ENCODE measurements at places on chromosomes 5 and 9.

DNA sequence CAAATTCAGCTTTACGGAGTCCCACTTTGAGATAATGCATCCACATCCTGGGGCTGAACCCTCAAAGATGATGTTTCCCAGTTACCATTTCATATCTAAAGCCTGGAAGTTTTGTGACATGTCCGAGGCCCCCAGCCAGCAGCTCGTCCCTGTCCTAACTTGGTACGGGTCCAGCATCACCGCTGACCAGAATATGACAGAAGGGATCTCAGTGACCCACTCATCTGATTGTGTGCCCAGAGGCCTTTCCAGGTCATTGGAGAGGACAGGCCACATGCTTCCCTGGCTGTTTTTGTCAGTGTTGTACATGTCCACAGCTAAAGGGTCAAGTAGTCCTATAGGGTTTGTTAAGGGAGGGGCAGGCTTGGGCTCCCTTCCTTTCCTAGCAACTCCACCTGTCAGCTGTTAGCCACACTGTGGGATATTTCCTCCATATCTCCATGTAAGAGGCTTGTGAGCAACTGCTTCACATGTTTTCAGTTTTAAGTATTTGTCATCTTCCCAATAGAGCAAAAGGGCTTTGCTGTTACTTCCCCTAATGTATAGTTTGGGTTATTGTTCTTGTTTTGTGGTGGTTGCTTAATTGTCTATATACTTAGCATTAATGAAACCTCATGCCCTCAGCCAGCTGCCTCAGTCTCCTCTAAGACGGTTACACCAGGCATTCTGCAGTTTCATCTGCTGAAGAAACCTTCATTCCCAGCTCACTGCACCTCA lies 33.4 kb downstream of the SECISBP2 start:
- no peak for DNase-seq

GRCh38 chr9:128689820-128690683 lies 1.0 kb downstream of the SET start:
- DNase-seq = peak; percentile 9

DNA sequence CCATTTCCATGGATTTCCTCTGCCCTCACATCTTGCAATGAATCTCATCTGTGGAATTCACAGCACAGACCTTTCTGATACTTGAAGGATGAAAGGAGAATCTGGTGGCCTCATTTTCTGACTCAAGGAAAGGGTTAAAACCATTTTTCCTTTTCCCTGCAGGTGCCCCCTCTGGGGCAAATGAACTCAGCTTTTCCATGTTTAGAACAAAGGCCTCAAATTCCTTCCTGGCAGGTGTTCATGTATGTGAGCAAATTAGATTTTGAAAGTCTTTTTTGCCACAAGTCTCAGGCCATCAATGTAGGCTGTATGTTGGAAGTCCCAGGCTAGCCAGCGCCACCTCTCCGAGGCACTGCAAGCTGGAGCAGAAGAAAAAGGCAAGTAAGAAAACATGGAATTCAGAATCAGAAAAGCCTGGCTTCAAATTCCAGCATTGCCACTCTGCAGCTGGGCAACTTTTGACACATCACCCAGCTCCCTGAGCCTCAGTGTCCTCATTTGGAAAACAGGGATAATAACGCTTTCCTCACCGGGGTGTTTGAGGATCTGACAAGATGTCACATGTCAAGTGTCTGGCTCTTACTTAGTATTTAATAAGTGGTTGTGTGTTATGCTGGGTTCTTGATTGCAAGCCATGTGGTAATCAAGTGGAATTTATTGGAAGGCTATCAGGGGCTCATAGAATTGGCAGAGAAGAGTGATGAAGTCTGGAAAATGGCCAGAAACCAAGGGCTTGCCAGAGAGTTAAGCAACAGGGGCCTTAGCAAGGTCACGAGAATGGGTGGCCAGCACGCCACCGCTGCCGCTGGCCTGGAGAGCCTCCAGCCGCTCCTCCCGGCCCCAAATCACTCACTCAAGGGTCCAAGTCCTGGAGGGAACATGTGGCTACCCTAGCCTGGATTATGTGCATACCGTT lies 48.4 kb upstream of the SMIM23 start:
- DNase-seq = no peak

DNA sequence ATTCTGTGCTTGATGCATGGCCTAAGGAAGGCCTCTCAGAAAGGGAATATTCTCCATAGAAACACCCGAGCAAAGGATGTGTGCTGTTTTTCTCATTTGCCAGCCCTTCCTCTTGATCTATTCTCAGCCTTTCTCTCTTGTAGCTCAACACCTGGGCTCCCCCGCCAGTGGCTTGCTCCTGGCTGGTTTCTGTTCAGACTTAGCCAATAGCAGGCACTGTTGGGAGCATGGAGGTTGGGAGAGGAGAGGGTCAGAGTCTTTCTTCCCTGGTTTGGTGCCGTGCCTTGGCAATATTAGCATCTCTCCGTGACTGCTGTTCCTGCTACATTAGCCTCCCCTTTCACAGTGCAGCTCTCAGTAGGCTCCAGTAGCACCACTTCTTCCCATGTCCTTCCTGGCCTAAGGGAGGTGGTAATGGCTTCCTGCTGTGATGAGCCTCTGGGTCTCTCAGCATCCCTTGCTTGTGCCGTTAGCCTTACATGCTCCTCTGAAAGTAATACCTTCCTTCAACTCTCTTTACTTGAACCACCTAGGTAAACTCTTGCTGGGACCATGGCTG lies 269.7 kb upstream of the GAS1 start:
- DNase-seq = no peak

- DNase-seq = no peak
Observed at GRCh38 chr5:125044491-125045282, 298.2 kb upstream of the ZNF608 start.

DNA sequence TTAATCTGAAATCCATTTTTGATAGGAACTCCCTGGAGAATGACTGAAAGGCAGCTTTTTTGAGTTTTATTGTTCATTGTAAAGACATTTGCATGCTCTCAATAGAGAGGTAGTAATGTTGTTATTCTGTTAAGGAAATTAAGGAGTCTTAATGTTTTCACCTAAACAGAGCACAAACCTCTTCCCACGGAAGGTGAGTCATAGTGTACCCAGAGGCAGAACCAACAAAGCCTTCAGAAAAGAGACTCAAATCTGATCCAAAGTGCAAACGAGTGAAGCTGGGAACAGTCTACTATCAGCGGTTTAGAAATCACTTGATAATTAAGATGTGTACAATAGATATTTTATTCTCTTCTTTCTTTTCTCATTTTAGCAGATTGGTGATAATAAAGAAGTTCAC lies 470.5 kb downstream of the PLK2 start:
- no peak for DNase-seq

DNA sequence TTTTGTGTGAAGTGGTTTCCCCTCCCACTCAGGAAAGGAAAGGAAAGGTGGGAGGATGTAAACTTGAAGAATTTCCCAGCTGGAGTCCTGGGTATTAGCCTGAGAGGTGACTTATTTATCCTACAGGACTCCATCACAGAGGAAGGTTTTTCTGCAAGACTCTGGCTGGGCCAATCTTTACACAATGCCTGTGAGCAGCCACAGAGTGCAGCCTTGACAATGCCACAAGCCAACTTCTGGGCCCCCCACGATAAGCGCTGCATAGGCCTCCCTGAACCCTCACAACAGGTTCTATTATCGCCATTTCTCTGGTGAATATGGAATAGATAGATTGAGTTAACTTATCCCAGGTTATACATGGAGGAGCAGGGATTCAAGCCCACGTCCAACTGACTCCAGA lies 12.4 kb downstream of the TTC39B start:
- DNase-seq = no peak
